ENCODE measurements at places on chromosomes 5 and 9. TPM values are rescaled to one million over a fixed set of nuclear protein-coding genes. Genes with fewer than 3 reads are reported as not detected.
A peak's percentile ranks its signal among the peaks of the same experiment; 100 is the strongest.

SLC34A3 gene
- total RNA-seq, result not detected

DNA sequence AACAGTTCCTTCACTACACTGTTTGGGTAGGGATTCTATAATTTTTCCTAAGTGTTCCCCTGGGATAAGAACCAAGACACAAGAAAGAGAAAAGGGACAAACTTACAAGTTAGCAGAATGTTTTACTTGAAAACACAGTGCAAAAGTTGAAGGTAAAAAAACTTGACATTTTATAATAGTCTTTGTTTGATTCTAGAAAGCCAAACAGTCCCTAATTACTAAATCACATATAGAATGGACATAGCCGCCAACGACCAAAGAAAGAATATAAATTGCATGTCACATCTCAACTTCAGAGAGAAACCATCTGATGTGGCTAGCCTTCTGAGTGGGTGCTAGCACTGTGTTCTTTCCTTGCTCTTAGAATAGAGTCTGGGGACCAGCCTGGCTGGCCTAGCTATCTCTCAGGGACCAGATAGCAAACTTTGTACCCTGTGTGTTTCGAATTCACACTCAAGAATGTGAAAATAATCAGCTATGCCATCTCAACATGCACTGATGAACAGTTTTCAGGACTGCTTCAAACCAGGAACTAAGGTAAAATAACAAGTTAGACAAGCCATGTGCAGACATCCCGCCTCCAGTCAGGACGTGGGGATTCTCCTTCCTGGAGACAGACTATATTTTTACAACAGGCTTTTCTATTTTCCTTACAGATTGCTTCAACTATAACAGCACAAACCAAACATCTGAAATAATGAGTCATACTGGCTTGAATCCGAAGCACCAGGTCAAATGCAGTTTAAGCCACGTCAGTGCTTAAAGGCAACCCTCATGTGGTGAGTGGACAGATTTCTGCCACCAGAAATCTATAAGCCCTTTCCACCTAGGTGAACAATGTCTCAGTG is 53.7 kb downstream of the LHFPL2 start:
- H3K27ac ChIP-seq, result no peak overlapping the region
- H3K27me3 ChIP-seq, result no peaks in the 10 kb centered on the region
- no peaks in the 10 kb centered on the region for H3K4me1 ChIP-seq
- H3K4me3 ChIP-seq, result no peak overlapping the region
- H3K36me3 ChIP-seq, result peaks cover 88% of the 10 kb centered on the region

- H3K4me3 ChIP-seq, result no peak overlapping the region
- no peak overlapping the region for H3K27ac ChIP-seq
- H3K4me1 ChIP-seq, result peaks cover 12% of the 10 kb centered on the region
These were observed 145.2 kb downstream of the SIL1 start for GRCh38 chr5:139052975-139053374.

DNA sequence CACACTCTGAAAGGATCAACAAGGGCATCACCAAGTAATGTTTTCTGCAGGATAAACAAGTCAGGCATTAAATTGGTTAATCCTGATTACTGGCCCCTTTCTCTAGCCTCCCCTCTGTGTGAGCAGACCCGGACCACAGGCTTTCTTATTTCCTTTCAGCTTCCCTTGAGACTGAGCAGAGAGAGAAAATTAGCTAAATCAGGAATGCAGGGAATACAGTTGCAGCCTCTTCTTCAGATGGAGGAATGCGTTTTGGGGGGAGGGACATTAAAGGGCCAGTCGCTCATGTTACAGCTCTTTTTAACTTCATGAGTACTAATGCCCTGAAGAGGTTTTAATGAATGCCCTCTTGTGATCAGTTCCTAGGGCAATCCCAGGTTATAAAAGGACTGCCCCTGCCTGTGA is 19.8 kb downstream of the PCDHAC2 start:
- DNase-seq, result peak; percentile 75
- H3K4me1 ChIP-seq, result no peaks in the 10 kb centered on the region
- no peaks in the 10 kb centered on the region for H3K36me3 ChIP-seq
- H3K27ac ChIP-seq, result peak overlapping the region; percentile 69
- H3K4me3 ChIP-seq, result no peak overlapping the region
- peaks cover 44% of the 10 kb centered on the region for H3K27me3 ChIP-seq

DNA sequence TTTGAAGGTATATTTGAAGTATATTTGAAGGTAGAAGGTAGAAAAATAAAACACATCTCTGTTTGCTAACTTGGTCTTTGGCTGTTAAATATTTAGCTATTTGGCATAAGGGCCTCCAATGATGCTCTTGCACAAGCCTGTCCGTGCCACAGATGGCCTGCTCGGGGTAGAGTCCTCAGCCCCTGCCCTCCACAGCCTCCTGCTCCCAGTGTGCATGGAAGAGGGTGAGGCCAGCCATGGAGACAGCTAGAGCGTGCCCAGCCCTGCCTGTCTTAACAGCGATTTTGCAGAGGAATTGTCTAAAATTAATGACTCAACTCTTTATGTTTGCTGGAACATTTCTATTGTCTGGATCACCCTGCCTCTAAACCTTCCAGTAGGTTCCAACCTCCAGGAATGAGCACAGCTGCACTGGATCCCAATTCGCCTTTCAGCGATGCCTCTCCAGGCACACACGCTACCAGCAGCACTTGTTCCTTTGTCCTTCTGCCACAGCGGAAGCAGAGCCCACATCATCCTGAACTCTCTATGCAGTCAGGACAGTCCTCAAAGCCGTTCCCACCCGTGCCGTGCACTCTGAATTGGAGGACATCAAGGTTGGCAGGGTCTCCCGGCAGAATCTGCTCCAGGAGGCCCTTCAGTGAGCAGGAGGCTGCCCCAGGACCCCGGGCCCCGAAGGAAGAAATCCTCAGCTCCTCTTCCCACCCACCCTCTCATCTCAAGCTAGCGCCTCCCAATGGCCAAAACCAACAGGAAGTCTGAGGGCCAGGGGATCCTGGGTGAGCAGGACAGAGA is 254.0 kb upstream of the IRX1 start:
- no peaks in the 10 kb centered on the region for H3K36me3 ChIP-seq
- H3K4me3 ChIP-seq, result no peak overlapping the region
- no peaks in the 10 kb centered on the region for H3K27me3 ChIP-seq

SMIM32 gene
- total RNA-seq, result 0.15 TPM

- H3K4me1 ChIP-seq, result no peaks in the 10 kb centered on the region
- H3K36me3 ChIP-seq, result no peaks in the 10 kb centered on the region
- H3K27ac ChIP-seq, result no peak overlapping the region
- peaks cover 93% of the 10 kb centered on the region for H3K27me3 ChIP-seq
- no peak for DNase-seq
- no peak overlapping the region for H3K4me3 ChIP-seq
These were observed 42.1 kb downstream of the KCNMB1 start for GRCh38 chr5:170347022-170347567.

FAM53C gene
- 46.4 TPM for total RNA-seq

PITX1 gene
- 2.7 TPM for total RNA-seq

- H3K36me3 ChIP-seq, result peaks cover 20% of the 10 kb centered on the region
- peaks cover 29% of the 10 kb centered on the region for H3K4me1 ChIP-seq
- no peak overlapping the region for H3K27ac ChIP-seq
- no peaks in the 10 kb centered on the region for H3K27me3 ChIP-seq
These were observed 70.2 kb downstream of the ZNF608 start for GRCh38 chr5:124675931-124676846.

- no peak overlapping the region for H3K4me3 ChIP-seq
- no peaks in the 10 kb centered on the region for H3K36me3 ChIP-seq
- H3K27ac ChIP-seq, result no peak overlapping the region
- H3K27me3 ChIP-seq, result no peaks in the 10 kb centered on the region
These were observed 17.3 kb downstream of the CSF1R start for GRCh38 chr5:150068961-150069645.

DNA sequence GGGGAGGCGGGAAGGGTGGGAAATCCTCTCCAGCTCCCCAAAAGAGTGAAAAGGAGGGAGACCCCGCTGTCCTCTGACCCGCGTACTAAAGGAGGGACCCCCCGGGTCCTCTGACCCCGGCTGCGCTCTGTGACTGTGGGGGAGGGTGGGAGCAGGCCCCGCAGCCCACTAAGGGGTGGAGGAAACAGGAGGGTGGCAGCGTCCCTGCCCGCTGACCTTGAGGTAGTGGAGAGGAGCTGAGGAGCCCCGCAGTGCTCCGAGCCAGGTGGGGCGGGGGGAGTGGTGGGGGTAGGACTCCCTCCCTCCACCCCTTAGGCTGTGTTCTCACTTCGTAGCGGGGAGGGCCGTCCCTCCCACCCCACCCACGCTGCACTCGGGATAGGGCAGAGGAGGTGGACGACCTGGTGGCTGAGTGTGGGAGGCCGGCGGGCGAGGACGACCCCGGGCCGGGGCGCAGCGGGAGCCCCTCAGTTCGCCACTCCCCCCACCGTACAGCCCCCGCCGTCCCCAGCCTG is 449 bp upstream of the ADCY2 start:
- peaks cover 4% of the 10 kb centered on the region for H3K4me1 ChIP-seq
- H3K27ac ChIP-seq, result no peak overlapping the region
- H3K4me3 ChIP-seq, result peak overlapping the region; percentile 79
- DNase-seq, result peak; percentile 84
- peaks cover 6% of the 10 kb centered on the region for H3K27me3 ChIP-seq

GRCh38 chr5:158868546-158868945 is 231.2 kb downstream of the EBF1 start:
- no peaks in the 10 kb centered on the region for H3K27me3 ChIP-seq
- no peaks in the 10 kb centered on the region for H3K36me3 ChIP-seq
- H3K4me3 ChIP-seq, result no peak overlapping the region
- DNase-seq, result no peak

DNA sequence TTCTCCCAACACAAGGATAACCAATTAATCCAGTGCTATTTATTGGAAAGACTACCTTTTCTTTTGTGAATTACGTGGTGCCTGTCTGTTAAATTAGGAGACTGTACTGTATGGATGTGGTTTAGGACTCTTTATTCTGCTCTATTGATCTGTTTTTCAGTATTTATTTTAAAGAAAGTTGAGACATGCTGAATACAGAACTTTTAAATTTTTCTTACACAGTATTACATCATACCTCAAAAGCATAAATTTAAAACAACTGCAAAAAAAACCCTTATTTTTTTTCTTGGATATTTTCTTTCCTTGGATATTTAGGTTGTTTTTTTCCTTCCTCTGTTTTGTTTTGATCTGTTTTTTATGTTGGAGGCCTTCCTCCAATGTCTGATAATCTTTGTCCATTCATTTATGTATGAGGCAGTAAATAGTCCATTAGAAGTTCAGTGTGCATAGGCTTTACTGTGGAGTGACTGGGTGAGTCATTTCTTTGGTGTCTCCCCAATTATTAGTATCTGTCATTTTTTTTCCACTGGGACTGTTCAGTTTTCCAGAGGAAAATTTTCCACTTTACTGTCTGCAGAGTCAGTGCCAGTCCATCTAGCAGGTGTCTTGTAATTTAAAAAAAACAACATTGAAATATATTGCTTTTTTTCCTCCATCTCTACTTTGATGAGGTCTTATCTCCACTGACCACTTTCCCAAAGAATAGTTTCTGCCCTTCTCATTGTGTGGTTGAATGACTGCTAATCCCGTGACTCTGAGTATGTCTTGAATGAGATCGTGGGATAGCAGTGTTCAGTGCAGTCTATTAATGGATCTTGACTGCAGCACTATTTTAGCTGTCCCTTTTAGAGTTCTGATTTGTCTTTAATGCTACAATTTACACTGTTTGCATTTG is 15.2 kb downstream of the CYSTM1 start:
- peaks cover 8% of the 10 kb centered on the region for H3K36me3 ChIP-seq
- no peak overlapping the region for H3K27ac ChIP-seq
- DNase-seq, result no peak
- no peak overlapping the region for H3K4me3 ChIP-seq
- H3K27me3 ChIP-seq, result peaks cover 4% of the 10 kb centered on the region

DNA sequence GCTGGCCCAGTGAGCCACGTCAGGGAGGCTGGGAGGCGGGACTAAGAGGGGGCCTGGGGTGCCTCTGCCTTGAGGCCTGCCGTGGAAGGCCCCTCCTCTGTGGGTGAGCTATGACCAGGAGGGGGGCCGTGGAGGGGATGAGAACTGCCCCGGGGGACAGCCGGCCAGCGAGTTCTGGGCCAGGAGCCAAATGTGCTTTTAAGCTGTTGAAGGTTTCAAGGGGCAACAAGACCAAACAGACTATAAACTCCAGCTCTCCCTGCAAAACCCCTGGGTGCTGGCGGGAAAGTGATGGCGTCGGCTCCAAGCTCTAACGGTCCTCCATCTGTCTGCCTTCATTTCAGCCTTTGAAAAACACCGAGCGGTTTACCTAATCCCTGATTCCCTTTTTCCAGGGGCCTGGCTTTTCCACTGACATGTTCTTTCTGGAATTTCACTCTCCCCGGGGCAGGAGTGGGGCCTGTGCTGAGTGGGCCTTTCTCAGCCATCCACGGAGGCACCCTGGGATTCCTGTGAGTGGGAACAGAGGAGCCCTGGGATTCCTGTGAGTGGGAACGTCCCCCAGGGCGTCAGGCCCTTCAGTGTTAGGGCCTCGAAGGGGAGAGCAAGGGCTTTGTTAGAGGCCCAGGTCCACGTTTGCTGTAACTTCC is 65.6 kb downstream of the COL5A1 start:
- H3K36me3 ChIP-seq, result no peaks in the 10 kb centered on the region
- no peaks in the 10 kb centered on the region for H3K4me1 ChIP-seq
- no peak overlapping the region for H3K4me3 ChIP-seq
- peak overlapping the region; percentile 49 for H3K27ac ChIP-seq

GRCh38 chr9:17907779-17908508 is 329.1 kb downstream of the SH3GL2 start:
- H3K4me3 ChIP-seq, result no peak overlapping the region
- peaks cover 59% of the 10 kb centered on the region for H3K27me3 ChIP-seq
- H3K27ac ChIP-seq, result no peak overlapping the region
- DNase-seq, result no peak

- no peak overlapping the region for H3K4me3 ChIP-seq
- no peaks in the 10 kb centered on the region for H3K27me3 ChIP-seq
- H3K36me3 ChIP-seq, result peaks cover 9% of the 10 kb centered on the region
- H3K4me1 ChIP-seq, result peaks cover 3% of the 10 kb centered on the region
- H3K27ac ChIP-seq, result no peak overlapping the region
- DNase-seq, result no peak
These were observed 87.6 kb downstream of the NR3C1 start for GRCh38 chr5:143315929-143316328.

DNA sequence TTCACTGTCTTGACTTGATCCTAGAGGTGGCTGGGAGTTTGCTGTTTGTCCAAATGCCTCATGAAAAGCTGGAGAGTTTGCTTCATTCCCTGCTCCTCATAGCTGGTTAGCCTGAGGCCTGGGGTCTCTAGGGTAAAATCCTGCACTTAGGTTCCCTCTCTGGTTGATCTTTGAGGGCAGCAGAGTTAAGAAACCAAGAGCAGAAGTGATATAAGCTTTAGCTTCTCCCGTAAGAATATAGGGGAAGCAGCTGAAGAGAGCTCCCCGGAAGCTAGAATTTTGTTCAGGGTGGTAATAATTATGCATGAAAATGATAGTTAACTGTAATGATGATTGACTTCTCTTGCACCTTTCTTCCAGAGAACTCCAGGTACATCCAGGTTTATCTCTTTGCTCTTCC is 1.4 kb downstream of the FAM53C start:
- H3K27ac ChIP-seq, result peak overlapping the region; percentile 100
- H3K27me3 ChIP-seq, result no peaks in the 10 kb centered on the region
- peaks cover 5% of the 10 kb centered on the region for H3K4me1 ChIP-seq
- DNase-seq, result no peak
- H3K36me3 ChIP-seq, result peaks cover 33% of the 10 kb centered on the region

- no peak overlapping the region for H3K4me3 ChIP-seq
- H3K4me1 ChIP-seq, result no peaks in the 10 kb centered on the region
These were observed 37.8 kb downstream of the GHR start for GRCh38 chr5:42461033-42461432.
